Breast epithelium (tissue), 4 donors: ENCODE measurements at places on chromosomes 6 and 20.
A peak's percentile ranks its signal among the peaks of the same experiment; 100 is the strongest.

DNA sequence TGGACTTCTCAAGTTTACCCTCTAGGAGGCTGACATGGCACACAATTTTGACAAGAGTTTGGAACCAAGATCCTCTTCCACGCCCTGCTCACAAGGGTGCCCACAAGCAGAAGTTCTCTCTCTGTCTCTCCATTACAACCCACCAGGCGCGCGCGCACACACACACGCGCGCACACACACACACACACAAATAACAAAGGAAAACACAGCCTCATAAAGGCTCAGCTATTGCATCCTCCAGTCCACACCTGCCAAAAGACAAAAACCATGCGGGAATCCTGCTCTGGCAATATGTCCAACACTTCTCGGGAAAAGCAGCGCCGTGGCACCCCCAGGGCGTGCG is 870 bp downstream of the PAK5 start:
- peak overlapping the region; percentile 54 for H3K4me3 ChIP-seq
- H3K27me3 ChIP-seq: no peaks in the 10 kb centered on the region
- no peak for DNase-seq
- H3K27ac ChIP-seq: no peak overlapping the region
- H3K36me3 ChIP-seq: no peaks in the 10 kb centered on the region
- no peaks in the 10 kb centered on the region for H3K4me1 ChIP-seq

DNA sequence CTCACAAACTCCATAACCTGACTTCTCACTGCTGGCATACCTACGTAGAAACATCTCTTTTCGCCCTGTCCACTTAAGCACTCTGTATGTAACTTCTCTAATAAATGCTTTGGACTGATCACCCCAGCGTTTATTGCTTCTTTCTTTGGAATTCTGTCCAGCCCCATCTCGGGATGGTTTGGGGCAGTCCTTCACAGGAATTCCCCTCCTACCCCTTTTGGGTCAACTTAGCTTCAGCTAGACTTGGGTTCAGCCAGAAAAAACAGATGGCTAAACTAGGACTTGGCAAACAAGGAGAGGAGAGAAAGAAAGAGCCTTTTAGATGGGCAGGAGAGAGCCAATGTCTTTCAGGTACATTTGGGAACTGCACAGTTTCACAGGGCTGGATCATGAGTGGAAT is 3.9 kb upstream of the LTV1 start:
- H3K4me3 ChIP-seq: no peak overlapping the region
- no peaks in the 10 kb centered on the region for H3K27me3 ChIP-seq
- H3K36me3 ChIP-seq: no peaks in the 10 kb centered on the region
- H3K4me1 ChIP-seq: no peaks in the 10 kb centered on the region

DNA sequence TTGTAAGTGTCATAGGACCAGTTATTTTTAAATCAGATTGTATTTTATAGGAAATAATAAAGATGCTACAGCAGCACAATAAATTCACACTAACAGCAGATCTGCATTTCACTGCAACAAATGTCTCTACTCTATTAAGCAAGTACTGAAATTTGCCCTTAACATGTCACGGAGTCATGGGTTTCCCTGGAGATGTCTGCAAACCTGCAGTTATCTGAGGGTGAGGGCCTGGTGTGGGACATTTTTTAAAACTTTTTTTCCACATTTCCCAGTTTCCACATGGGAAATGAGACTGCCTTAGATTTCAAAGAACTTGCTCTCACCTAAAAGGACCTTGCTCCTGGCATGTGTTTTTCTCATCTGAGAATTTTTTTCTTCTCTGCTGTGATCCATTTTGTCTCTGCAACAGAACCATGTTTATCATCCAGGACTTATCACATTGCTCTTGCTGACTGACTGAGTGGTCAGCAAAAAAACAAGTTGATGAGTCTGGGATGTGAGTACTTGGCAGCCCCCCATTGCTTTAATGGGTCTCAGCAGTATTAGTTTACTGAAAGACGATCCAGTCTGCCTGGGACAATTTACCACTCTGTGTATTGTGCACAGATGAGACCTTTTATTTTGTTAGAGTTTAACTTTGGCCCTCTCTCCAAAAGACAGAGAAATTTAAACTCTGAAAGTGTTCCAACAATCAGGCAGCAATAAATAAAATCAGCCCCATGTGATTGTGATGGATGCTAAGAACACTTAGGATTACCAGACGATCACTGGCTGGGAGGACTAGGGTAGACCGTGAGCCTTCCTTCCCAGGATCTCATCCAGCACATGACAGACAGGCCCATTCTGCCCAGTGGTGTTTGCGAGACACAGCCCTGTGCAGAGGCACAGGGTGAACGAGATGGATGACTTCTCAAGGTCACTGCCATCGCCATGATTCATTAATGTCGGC is 268.8 kb downstream of the BTBD9 start:
- H3K4me3 ChIP-seq: no peak overlapping the region
- no peak for DNase-seq
- H3K27ac ChIP-seq: peak overlapping the region; percentile 45
- H3K27me3 ChIP-seq: no peaks in the 10 kb centered on the region

GRCh38 chr20:46334303-46334904 is 26.1 kb upstream of the CDH22 start:
- H3K27ac ChIP-seq: no peak overlapping the region
- no peak for DNase-seq
- no peak overlapping the region for H3K4me3 ChIP-seq
- H3K27me3 ChIP-seq: peaks cover 39% of the 10 kb centered on the region
- H3K4me1 ChIP-seq: peaks cover 5% of the 10 kb centered on the region

GRCh38 chr6:454148-454991 is 62.8 kb downstream of the IRF4 start:
- peaks cover 4% of the 10 kb centered on the region for H3K27me3 ChIP-seq
- H3K36me3 ChIP-seq: no peaks in the 10 kb centered on the region
- H3K4me1 ChIP-seq: no peaks in the 10 kb centered on the region
- H3K27ac ChIP-seq: peak overlapping the region; percentile 43
- DNase-seq: no peak

DNA sequence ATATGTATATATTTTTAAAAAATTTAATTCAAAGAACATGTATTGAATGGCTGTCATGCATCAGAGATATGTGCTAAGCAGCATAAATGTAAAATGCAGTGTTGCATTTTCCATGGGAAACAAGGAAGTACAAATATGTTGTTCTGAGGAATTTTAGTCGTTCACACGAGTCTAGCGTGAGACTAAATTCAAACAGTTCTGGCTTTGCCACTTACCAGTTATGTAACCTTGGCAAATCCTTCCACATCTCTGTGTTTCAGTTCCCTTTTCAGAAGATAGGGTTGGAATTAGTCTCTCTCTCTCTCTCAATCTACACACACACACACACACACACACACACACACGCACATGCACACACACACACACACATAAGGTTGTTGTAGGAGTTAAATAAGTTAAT is 305.4 kb downstream of the UTRN start:
- H3K4me1 ChIP-seq: no peaks in the 10 kb centered on the region
- H3K27me3 ChIP-seq: no peaks in the 10 kb centered on the region
- no peaks in the 10 kb centered on the region for H3K36me3 ChIP-seq
- DNase-seq: no peak
- peak overlapping the region; percentile 6 for H3K27ac ChIP-seq

- H3K27ac ChIP-seq: no peak overlapping the region
- no peak for DNase-seq
- H3K4me1 ChIP-seq: no peaks in the 10 kb centered on the region
- no peaks in the 10 kb centered on the region for H3K36me3 ChIP-seq
- H3K27me3 ChIP-seq: no peaks in the 10 kb centered on the region
These were observed 11.5 kb upstream of the MCUR1 start for GRCh38 chr6:13825871-13826270.

GRCh38 chr6:35034411-35035191 is 106.5 kb downstream of the TCP11 start:
- DNase-seq: no peak
- no peak overlapping the region for H3K4me3 ChIP-seq
- no peaks in the 10 kb centered on the region for H3K4me1 ChIP-seq
- H3K27me3 ChIP-seq: no peaks in the 10 kb centered on the region

- H3K27me3 ChIP-seq: no peaks in the 10 kb centered on the region
- peaks cover 7% of the 10 kb centered on the region for H3K4me1 ChIP-seq
- H3K4me3 ChIP-seq: no peak overlapping the region
- no peaks in the 10 kb centered on the region for H3K36me3 ChIP-seq
These were observed 35.7 kb downstream of the RRBP1 start for GRCh38 chr20:17646209-17646960.

- no peaks in the 10 kb centered on the region for H3K27me3 ChIP-seq
- H3K4me1 ChIP-seq: no peaks in the 10 kb centered on the region
- no peaks in the 10 kb centered on the region for H3K36me3 ChIP-seq
- no peak for DNase-seq
These were observed 8.5 kb upstream of the SOD2 start for GRCh38 chr6:159701413-159701999.

GRCh38 chr6:150068720-150069648 is at the start of gene ULBP3:
TSS of gene ULBP3 (minus strand) at chr6:150069121. CDS start at chr6:150069066, 55 bp downstream.
- no peaks in the 10 kb centered on the region for H3K36me3 ChIP-seq
- H3K4me1 ChIP-seq: no peaks in the 10 kb centered on the region
- H3K4me3 ChIP-seq: peak within 1 kb of the TSS; percentile 70
- H3K27me3 ChIP-seq: no peaks in the 10 kb centered on the region

DNA sequence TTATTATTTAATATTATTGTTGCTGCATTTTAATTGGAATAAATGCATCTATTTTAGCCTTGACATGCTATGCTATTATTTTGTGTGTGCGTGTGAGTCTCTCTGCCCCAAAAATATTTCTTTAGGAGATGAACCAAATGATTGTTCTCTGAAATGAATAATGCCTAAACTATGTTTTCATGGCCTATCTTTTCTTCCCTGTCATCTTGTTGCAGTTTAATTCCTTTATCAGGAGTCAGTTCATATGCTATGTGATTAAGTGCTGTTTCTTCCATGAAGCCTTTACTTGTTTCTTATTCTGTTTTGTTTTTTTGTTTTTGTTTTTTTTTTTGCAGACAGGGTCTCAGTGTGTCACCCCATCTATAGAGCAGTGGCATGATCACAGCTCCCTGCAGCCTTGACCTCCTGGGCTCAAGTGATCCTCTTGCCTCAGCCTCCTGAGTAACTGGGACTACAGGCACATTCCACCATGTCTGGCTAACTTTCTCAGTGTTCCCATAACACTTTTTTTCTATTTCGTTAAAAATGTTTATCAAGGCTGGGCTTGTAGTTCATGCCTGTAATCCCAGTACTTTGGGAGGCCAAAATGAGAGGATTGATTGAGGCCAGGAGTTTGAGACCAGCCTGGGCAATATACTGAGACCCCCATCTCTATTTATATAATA is 25.7 kb downstream of the TPX2 start:
- no peak for DNase-seq
- H3K27me3 ChIP-seq: no peaks in the 10 kb centered on the region
- no peak overlapping the region for H3K27ac ChIP-seq

DNA sequence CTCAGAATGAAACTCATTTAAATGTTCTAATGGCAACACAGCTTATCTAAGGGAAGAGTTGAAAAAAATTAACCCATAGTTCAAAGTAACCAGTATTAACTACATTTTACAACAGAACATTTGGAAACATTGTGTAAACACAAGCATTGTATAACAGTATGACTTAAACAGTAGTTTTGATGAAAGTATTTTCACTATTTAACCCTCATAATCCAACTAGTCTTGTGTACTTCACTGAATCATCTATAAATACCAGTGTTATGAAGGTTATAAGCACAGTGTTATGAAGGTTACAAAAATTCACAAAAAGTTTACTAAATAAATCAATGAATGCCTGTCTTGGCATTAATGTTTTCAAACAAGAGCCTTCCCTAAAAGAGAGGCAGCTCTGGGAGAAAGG is 66.5 kb downstream of the REV3L start:
- no peaks in the 10 kb centered on the region for H3K36me3 ChIP-seq
- H3K4me3 ChIP-seq: no peak overlapping the region
- H3K4me1 ChIP-seq: no peaks in the 10 kb centered on the region
- H3K27ac ChIP-seq: no peak overlapping the region
- DNase-seq: no peak

DNA sequence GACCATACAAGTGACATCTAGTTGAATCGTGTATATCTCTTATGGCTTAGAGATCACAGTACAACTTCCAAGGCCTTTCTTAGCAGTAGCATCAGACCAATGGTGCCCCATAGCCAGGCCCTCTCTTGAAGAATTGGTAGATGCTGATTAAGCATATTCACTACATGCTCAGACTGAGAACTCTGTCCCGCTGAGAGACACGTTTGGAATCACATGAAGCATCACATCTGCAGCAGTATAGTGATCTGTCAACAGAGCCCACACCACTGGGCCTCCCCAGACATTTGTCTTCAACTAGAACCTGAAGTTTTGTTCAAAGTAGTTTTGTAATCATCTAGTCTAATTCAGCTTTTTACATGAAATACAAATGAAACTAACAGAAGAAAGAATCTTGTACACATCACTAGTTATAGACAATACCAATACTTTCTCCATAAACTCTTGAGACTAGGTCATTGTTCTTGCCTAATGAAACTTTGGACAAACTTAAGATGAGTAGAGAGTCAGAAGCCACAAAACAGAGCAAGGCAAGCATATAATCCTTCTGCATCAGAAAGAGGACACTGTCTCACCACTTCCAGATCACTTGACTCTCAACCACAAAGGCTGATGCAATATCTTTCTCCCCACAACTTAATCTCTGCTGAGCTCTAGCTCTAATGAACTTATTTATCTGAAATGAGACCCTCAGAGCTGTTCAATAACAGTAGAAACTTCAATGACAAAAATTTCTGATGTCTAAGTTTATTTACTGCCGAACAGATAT is 182.7 kb downstream of the TBX18 start:
- no peak overlapping the region for H3K27ac ChIP-seq
- no peak overlapping the region for H3K4me3 ChIP-seq
- no peaks in the 10 kb centered on the region for H3K4me1 ChIP-seq
- H3K27me3 ChIP-seq: no peaks in the 10 kb centered on the region
- no peak for DNase-seq
- H3K36me3 ChIP-seq: no peaks in the 10 kb centered on the region

- no peak for DNase-seq
- no peaks in the 10 kb centered on the region for H3K4me1 ChIP-seq
- no peak overlapping the region for H3K27ac ChIP-seq
- no peaks in the 10 kb centered on the region for H3K27me3 ChIP-seq
- H3K36me3 ChIP-seq: no peaks in the 10 kb centered on the region
These were observed 5.1 kb downstream of the HLA-DMA start for GRCh38 chr6:32947552-32948465.

GRCh38 chr6:133584823-133585222 is 304.1 kb upstream of the TCF21 start:
- H3K4me3 ChIP-seq: no peak overlapping the region
- H3K27ac ChIP-seq: no peak overlapping the region
- H3K36me3 ChIP-seq: no peaks in the 10 kb centered on the region

DNA sequence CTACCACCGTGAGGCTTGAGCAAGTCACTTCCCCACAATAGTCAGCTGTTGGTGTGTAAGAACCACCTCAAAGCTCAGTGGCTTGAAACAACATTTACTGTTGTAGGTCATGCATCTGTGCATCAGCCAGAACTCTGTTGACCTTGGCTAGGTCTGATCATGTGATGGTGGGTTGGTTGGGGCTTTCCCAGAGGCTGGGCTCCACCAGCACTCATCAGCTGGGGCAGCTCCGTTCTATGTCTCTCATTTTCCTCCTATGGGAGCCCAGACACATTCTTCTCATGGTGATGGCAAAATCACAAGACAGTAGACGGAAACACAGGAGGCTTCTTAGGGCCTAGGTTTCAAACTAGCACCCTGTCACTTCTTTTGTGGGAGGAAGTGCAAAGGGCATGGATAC is 42.8 kb upstream of the PSMF1 start:
- H3K36me3 ChIP-seq: no peaks in the 10 kb centered on the region
- H3K27me3 ChIP-seq: no peaks in the 10 kb centered on the region
- DNase-seq: no peak
- no peaks in the 10 kb centered on the region for H3K4me1 ChIP-seq
- no peak overlapping the region for H3K27ac ChIP-seq

GRCh38 chr20:34755367-34755766 is 51.2 kb downstream of the TP53INP2 start:
- DNase-seq: no peak
- H3K4me3 ChIP-seq: no peak overlapping the region
- no peaks in the 10 kb centered on the region for H3K4me1 ChIP-seq
- no peaks in the 10 kb centered on the region for H3K27me3 ChIP-seq
- H3K27ac ChIP-seq: no peak overlapping the region
